ENCODE measurements at places on chromosomes 16 and 17.

DNA sequence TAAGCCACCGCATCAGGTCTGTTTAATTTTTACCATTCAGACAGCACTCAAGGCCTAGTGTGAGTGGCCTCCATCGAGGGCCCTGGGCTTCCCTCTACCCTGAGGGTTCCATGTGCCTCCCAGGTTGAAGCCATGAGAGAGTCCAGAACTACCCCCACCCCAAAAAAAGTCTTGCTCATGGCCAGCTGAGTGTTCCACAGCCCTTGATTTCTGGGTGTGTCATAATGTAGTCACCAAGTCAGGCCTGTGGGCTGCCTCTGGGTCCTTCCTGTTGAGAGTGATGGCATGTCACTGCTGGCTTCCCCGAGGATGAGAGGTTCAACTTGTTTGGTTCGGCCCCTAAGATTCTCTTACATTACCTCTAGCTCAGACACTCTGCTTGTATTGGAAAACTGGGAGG is 100.6 kb downstream of the PITPNC1 start:
- no peak for DNase-seq

DNA sequence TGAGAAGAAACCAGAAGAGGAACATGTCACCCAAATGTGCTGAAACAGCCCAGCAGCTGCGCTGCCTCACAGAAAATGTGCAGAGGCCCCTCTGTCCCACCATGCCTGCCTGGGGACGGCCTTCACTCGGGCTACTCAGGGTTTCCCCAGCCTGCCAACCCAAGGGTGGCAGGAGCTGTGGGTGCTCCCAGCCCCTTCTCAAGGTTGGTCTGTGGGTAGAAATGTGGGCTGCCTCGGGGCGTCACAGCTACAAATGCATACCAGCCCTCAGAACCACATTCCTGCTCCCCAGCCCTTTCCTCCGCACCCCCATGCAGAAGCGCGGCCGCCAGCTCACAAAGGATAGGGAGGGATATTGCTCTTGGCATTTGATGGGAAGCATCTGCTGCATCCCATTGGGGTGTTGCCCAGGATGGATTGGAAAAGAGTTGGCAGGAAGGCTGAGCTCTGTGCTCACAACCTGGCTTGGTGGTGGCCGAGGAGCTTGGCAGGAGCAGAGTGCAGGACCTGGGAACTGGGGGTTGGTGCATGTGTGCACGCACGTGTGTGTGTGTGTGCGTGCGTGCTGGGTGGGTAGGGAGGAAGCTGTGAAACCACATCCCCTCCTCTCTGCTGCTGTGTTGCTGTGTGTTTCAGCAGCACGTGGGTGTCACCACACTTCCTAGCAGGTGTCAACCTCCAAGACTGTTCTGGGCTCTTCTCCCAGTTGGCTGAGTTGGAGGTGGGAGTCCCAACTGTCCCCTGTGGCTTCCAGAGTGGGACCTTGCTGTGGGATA is 304.4 kb downstream of the SEC14L1 start:
- no peak for DNase-seq

DNA sequence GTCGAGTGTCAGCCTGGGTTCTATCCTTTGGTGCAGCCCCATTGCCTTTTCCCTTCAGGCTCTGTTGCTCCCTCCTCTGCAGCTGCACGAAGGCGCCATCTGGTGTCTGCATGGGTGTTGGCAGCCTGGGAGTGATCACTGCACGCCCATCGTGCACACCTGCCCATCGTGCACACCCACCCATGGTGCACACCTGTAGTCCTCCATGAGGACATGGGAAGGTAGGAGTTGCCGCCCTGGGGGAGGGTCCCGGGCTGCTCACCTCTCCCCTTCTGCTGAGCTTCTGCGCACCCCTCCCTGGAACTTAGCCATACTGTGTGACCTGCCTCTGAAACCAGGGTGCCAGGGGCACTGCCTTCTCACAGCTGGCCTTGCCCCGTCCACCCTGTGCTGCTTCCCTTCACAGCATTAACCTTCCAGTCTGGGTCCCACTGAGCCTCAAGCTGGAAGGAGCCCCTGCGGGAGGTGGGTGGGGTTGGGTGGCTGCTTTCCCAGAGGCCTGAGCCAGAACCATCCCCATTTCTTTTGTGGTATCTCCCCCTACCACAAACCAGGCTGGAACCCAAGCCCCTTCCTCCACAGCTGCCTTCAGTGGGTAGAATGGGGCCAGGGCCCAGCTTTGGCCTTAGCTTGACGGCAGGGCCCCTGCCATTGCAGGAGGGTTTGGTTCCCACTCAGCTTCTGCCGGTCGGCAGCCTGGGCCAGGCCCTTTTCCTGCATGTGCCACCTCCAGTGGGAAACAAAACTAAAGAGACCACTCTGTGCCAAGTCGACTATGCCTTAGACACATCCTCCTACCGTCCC is 2.9 kb downstream of the CTRL start:
- peak; percentile 50 for DNase-seq

DNA sequence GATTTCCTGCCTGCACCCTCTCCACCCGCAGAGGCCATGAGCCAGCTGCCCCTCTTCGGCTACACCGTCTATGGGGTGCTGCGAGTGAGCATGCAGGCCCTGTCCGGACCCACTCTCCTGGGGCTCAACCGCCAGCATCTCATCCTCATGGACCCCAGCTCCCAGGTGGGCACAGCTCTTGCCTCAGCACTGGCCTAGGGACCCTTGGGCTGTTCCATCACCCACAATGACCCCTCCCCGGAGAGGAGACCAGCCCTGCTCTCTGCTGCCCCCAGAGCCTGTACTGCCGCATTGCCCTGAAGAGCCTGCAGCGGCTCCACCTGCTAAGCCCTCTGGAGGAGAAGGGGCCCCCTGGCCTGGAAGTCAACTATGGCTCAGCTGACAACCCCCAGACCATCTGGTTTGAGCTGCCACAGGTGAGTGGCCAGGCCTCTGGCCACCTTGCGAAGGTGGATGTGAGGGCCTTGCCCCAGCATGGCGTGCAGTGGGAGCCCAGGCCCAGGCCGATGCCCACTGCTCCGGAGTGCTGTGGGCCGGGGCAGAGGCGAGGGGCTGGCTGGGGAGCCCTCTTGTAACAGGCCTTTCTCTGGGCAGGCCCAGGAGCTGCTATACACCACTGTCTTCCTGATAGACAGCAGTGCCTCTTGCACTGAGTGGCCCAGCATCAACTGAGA is 7.3 kb upstream of the SMIM5 start:
- DNase-seq = peak; percentile 13

DNA sequence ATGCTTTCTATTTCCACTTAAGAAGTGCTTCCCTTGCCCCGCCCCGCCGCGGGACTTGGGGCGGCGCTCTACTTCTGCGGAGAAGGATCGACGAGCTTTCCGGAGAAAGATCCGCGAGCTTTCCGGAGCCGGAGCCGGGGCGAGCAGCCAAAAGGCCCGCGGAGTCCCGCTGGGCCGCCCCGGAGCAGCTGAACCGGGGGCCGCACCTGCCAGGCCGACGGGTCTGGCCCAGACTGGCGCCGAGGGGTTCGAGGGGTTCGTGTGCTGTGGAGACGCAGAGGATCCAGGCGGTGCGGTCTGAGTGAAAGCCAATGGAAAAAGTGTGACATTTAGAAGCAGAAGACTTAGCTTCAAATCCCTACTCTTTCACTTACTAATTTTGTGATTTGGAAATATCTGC is 50.8 kb downstream of the TBC1D26 start:
- DNase-seq = no peak

DNA sequence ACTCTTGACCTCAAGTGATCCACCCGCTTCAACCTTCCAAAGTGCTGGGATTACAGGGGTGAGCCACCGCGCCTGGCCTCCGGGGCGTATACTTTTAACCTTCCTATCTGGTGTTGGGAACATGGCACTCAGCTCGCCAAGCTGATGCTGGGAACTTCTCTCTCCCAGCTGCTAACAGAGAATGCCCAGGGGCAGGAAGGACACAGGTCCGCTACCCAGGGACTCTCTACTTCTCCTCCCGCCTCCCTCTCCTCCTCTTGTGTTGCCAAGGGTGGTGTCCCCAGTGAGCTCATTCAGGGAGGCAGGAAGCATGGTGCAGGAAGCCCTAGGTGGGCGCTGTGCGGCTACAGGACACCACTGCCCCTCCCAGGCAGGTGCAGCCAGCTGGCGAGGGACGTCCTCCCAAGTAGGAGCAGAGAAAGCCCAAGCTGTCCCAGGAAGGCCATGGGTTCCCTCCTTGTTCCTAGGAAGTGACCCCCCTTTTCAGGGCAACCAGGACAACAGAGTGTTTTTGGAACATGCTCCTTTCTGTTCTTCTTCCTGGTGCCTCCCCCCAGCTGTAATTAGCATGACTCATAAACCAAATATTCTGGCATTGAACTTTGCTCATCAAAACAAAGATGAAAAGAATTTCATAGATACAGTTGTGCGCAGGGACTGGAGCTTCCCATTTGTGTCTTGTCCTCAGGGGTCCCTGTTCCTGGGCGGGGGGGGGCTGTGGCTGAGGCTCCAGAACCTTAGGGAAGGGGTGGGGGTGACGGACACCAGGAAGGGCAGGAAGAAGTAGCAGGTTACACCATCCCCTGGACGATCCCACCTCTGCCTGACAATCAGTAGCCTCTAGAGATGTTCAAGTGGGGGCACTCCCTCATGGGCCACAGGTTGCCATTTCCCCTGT is 2.7 kb downstream of the C1QTNF1 start:
- DNase-seq = peak; percentile 84

GRCh38 chr17:28145348-28145747 is 102.9 kb downstream of the NLK start:
- peak; percentile 37 for DNase-seq

- no peak for DNase-seq
Measured at GRCh38 chr16:75087375-75087979, 29.1 kb downstream of the LDHD start.

- no peak for DNase-seq
Measured at GRCh38 chr16:50425648-50426047, 56.9 kb upstream of the BRD7 start.

DNA sequence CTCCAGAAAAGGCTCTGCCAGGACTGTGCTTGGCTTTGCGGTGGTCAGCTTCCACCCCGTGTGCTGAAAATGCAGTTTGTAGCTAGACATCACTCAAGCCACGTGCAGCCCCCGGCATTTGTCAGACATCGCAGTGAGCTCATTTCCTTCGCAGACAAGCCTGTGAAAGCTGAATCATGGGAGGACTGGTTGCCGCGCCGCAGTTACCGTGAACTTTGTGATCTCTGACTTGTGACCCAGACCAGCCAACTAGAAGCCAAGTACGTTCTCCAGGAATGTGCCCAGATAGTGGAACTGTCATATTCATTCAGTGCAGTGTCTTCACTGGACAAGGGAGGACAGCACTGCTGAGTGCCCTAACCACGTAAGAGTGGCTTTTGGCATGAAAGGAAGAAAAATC is 58.1 kb downstream of the NDE1 start:
- DNase-seq = no peak

DNA sequence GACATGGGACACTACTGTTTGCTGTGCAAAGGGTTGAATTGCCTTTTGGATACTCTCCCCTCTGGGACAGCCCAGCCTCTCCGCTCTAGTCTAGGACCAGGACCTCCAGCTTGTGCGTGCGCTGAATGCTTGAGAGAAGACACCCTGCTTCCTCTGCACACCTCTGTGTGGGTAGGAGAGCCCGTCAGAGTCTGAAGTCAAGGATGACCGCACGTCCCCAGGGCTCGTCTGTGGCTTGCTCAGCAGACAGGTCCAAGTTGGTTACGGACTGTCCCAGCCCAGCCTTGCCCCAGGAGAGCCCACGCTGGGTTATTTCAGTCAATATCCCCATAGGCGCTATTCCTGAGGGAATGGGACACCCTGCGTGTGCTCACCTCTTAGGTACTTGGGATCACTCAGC is 3.7 kb downstream of the C16orf89 start:
- no peak for DNase-seq

DNA sequence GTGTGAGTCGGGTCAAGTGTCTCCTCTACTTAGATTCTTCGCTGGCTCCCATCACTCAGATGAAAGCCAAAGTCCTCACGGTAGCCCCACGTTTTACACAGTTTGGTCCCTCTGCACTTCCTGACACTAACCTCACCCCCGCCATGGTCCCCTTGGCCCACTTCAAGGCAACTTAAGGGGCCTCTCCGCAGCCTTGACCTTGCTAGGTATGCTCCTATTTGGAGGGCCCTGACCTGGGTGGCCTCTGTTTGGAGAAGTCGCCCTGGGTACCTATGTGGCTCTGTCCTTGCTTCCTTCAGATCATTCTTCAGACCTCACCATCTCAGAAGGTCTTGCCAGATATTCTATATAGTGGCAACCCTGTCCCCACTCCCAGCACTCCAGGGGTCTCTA is 110.2 kb downstream of the SOCS1 start:
- no peak for DNase-seq

DNA sequence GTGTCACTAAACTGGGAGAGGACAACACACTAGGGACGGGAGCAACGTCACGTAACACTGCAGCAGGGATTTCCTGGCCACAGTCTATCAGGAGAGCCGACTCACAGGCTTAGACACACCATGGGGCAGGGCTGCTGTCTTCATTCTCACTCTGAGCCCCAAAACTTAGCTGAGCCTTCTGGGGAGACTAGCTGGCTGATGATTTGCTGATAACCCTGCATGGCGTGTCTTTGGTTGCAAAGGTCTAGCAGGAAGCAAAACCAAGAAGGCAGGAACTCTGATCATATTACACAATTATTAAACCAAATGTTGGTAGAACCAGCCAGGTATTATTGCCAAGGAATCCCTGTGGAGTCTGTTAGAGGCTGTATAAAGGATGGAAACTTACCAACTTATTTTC is 345.0 kb downstream of the SLC39A11 start:
- no peak for DNase-seq

GRCh38 chr17:75249564-75249963 is 11.8 kb downstream of the GGA3 start:
- DNase-seq = no peak

DNA sequence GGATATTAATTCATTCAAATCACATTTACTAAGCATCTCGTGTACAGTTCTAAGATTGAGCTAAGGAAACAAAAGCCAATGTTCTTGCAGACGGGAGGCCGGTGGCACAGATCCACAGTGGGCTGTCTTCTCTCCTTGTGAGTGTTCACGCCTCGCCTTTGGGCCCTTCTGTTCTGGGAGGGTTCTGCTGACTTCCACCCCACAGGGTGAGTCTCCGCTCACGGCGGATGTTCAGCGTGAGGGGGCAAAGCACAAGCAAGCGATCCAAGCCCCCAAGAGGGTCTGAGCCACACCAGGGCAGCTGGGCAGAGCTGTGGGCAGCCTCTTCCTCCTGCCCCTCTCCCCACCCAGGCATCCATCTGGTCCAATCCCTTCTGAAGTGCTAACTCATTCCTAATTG is 84.3 kb upstream of the DOC2B start:
- DNase-seq = no peak

DNA sequence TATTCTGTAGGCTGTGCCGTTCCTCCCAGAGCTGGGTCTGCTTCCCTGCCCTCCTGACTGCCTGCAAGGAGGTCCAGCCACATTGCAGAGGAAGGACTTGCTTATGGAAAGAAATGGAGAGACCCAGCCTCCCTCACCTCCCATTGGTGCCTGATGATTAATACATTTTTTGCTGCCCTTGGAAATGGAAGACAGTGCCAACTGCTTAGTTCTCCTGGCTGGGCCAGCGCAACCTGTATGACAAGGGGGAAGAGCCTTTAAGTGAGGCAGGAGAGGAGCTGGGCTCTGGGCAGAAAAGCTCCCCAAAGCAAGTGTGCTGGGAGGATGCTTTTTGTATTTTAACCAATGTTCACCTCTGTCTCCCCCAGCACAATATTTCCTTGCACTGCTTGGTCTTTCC is 238.5 kb downstream of the SOX9 start:
- no peak for DNase-seq

- no peak for DNase-seq
Measured at GRCh38 chr17:79837888-79838521, 1.2 kb downstream of the CBX4 start.

GRCh38 chr16:84228256-84228838 is 11.5 kb downstream of the KCNG4 start:
- DNase-seq = peak; percentile 91

- no peak for DNase-seq
Measured at GRCh38 chr17:48779421-48779820, 37.6 kb downstream of the TTLL6 start.
